ENCODE measurements at places on chromosomes 3 and 15.

DNA sequence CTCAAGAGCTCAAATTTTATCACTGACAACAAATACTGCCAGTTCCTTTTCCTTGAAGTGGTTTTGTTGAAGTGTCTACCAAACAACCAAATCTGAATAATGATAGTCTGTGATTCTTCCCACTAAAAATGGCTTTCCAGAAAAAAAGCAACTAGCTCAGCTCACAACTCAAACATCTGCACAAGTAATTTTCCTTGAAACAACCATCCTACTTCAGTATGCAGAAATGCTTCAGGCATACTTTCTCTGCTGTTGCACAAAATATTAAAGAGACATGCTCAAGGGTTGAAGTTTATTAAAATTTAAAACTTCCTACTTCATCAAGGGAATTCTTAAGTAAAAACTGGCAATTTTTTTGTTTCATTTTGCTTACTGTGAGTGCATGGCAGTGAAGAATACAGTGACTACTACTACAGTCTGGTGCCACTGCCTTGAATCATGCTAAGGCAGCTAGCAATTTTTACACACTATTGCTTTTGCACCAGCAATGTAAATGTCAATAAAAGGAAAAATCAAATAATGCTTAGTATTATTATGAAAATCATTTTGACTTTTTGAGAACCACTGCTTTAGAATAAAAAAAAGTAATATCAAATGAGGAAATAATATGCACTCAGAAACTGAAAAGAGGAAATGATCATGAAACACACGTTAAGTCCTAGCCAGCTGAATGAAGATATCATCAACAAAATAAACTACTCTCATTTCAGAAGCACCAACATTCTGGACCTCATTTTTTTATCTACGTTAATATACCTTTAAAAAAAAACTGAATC is 33.6 kb downstream of the VPS13C start:
- H3K4me3 ChIP-seq, result no peak overlapping the region
- H3K27ac ChIP-seq, result no peak overlapping the region
- H3K4me1 ChIP-seq, result no peaks in the 10 kb centered on the region
- H3K27me3 ChIP-seq, result no peaks in the 10 kb centered on the region
- DNase-seq, result no peak

DNA sequence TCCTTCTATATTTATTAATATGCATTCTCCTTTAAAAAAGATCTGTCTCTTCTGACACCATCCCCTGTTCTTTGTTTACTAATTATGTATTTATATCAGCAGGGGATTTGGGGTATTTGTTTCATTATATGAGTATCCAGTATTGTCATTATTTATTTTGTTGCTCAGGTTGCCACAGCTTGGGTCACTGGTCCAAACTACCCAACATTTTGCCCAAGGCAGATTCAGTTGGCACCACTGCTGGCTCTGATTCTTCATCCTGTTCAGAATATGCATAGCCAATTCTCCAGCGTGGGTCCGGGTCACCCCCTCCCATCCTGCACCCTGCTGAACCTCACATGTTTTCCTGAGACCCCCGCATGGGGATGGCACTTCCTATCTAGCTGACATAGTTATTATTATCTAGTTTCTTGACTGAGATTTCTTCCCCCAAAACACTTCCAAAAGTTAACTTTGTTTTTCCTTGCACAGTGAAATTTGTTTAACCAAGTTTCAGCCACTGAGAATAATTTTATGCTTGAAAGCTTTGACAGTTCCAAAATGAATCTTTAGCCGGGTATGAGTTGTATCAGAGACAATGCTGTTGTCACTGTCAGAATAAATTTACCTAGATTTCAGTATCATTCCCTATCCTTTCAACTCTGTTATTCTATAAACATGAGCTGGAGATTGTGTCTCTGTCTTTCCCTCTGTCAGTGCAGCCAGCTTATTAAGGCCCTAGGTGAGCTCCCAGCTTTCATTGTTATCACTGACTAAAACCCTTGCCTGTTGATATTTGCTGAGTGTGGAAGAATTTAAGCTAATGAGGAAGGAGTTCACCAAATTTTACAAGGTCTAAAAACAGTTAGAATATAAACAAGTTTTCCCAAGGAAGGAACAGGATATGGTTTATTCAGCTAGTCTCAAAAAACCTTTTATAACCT is 70.3 kb downstream of the TGFBR2 start:
- no peak for DNase-seq
- H3K27ac ChIP-seq, result no peak overlapping the region
- no peaks in the 10 kb centered on the region for H3K27me3 ChIP-seq
- peaks cover 12% of the 10 kb centered on the region for H3K4me1 ChIP-seq
- H3K36me3 ChIP-seq, result peaks cover 55% of the 10 kb centered on the region

GRCh38 chr3:124249038-124249437 is 257.1 kb upstream of the ROPN1 start:
- no peak for DNase-seq
- no peak overlapping the region for H3K4me3 ChIP-seq
- no peaks in the 10 kb centered on the region for H3K36me3 ChIP-seq
- peaks cover 22% of the 10 kb centered on the region for H3K4me1 ChIP-seq

DNA sequence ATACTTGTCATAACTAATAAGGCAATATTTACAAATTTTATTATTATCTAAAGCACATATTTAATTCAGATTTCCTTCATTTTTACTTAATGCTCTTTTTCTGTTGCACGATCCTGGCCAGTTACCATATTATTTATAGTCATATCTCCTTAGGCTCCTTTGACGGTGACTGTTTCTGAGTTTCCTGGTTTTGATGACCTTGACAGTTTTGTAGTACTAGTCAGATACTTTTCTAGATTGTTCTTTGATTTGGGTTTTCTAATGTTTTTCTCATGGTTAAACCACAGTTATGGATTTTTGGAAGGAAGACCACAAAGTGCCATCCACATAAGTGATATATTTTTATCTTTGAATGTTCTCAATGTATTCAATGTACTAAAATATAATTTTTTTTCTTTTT is 171.0 kb upstream of the NANOGP8 start:
- H3K27me3 ChIP-seq, result no peaks in the 10 kb centered on the region
- H3K27ac ChIP-seq, result no peak overlapping the region
- no peaks in the 10 kb centered on the region for H3K36me3 ChIP-seq
- no peak for DNase-seq
- no peak overlapping the region for H3K4me3 ChIP-seq

GRCh38 chr3:42192334-42193200 is 73.4 kb downstream of the CCK start:
- H3K27ac ChIP-seq, result no peak overlapping the region
- H3K4me3 ChIP-seq, result no peak overlapping the region
- no peaks in the 10 kb centered on the region for H3K27me3 ChIP-seq
- peaks cover 10% of the 10 kb centered on the region for H3K4me1 ChIP-seq
- H3K36me3 ChIP-seq, result peaks cover 13% of the 10 kb centered on the region

DNA sequence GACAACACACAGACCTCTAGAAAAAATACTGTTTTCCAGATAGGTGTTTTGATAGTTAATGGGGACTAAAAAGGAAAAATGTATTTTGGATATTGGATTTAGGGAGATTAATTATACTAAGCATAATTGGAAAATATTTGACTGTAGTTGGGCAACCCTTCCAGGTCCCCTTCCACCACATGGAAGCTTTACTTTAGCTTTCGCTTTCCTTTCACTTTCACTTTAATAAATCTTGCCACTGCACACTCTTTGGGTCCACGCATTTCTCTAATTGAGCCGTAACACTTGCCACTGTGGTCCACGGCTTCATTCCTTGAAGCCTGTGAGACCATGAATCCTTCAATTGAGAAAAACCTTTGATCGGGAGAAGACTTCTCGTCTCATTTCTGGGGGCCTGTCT is 15.5 kb downstream of the GLDN start:
- no peaks in the 10 kb centered on the region for H3K4me1 ChIP-seq
- H3K4me3 ChIP-seq, result no peak overlapping the region
- no peak overlapping the region for H3K27ac ChIP-seq
- peaks cover 27% of the 10 kb centered on the region for H3K27me3 ChIP-seq
- no peak for DNase-seq

DNA sequence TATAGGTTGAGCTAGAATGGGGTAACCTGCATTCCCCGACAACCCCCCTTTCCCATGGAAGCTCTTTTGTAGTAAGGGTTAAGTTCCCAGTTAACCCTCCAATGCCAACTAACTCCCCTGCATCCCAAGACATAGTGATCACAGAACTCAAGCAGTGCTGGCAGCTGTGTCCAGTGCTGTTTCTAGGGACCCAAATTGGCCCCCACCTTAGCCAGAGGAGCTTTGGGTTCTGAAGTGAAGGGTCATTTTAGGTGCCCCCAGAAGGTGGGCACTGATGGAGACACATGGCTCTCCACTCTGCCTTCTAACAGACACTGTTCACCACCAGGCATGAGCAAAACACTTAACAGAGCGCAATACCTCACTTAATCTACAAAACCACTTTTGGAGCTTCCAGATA is 7.1 kb downstream of the FBXL22 start:
- no peaks in the 10 kb centered on the region for H3K27me3 ChIP-seq
- no peak overlapping the region for H3K4me3 ChIP-seq
- H3K36me3 ChIP-seq, result peaks cover 6% of the 10 kb centered on the region
- DNase-seq, result no peak
- H3K4me1 ChIP-seq, result peaks cover 14% of the 10 kb centered on the region

GRCh38 chr3:42376344-42376798 is 34.0 kb downstream of the LYZL4 start:
- no peak overlapping the region for H3K27ac ChIP-seq
- no peaks in the 10 kb centered on the region for H3K36me3 ChIP-seq
- peak; percentile 88 for DNase-seq
- no peaks in the 10 kb centered on the region for H3K27me3 ChIP-seq
- peaks cover 5% of the 10 kb centered on the region for H3K4me1 ChIP-seq

DNA sequence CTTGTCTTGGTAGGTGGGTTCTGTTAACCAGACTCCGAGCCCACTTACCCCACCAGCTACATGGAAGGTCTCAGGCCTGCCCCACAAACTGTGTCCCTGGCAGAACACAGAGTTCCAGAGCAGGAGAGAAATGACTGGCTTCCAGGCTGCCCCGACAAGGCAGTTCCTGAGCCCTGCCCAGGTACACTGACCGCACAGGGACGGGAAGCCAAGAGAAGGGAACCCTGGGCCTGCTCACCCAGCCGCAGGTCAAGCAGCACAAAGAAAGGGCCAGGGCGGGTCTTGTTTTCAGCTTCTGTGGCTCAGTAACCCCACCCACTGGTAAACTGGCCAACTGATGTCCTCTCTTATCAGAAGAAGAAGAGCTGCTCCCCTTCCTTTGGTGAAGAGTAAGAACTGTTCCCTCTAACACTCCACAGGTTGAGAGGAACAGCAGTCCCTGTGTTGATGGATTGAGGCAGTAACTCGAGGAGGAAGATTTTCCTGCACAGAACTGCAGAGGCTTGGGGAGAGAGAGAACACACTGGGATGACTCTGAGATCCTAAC is 68.4 kb downstream of the CRTC3 start:
- DNase-seq, result no peak
- H3K4me3 ChIP-seq, result no peak overlapping the region
- no peak overlapping the region for H3K27ac ChIP-seq
- H3K27me3 ChIP-seq, result no peaks in the 10 kb centered on the region
- no peaks in the 10 kb centered on the region for H3K4me1 ChIP-seq

DNA sequence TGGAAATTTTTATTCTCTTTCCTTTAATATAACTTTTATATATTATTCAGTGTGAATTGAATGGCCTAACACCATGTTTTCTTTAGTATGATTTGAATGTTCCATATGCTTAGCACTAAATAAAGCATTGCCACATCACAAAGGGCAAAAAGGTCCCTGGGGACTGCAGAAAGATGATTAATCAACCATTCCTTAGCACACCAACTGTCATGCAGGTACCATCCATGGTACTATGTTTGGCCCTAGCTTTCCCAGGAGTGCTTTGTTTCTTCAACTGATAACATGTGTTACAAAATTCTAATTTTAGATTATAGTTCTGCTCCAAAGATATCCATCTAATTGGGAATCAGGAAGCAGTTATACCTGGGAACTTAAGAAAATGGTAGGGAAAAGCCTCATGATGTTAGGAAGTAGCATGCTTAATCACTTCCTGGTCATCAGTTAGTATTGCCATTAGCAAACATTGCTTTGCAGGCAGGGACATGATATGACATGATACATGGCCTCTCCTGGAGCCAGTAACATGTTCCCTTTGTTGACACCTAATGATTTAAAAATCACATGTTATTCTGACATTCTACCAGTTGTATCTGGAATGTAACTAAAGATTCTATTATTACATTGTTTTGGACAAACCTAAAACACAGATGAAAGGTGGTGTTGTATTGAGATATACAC is 712.6 kb upstream of the GBE1 start:
- no peaks in the 10 kb centered on the region for H3K27me3 ChIP-seq
- H3K4me1 ChIP-seq, result no peaks in the 10 kb centered on the region
- H3K4me3 ChIP-seq, result no peak overlapping the region

DNA sequence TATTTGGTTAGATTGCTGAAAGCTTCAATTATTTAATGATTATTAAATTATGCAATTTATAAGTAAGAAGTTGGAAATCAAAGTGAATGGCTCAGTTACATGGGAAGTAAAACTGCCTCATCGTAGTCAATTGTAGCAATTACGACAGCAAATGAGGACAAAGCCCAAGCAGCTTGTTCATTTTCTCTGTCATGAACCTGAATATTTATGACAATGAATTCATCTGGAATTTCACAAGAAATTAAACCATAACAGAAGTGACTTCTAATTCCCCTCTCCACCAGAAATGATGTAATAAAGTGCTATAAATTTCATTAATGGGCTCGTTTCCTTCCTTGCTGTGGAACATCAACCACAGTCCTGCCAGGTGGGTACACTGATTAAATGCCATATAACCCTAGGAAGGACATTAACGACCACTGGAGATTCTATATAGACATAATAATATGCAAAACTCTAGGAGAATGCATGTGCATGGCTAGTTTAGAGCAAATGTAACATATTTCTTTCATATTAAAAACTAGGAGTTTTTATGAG is 273.8 kb upstream of the DCBLD2 start:
- H3K4me3 ChIP-seq, result no peak overlapping the region
- DNase-seq, result no peak
- no peaks in the 10 kb centered on the region for H3K27me3 ChIP-seq
- no peaks in the 10 kb centered on the region for H3K4me1 ChIP-seq
- H3K36me3 ChIP-seq, result no peaks in the 10 kb centered on the region
- H3K27ac ChIP-seq, result no peak overlapping the region

DNA sequence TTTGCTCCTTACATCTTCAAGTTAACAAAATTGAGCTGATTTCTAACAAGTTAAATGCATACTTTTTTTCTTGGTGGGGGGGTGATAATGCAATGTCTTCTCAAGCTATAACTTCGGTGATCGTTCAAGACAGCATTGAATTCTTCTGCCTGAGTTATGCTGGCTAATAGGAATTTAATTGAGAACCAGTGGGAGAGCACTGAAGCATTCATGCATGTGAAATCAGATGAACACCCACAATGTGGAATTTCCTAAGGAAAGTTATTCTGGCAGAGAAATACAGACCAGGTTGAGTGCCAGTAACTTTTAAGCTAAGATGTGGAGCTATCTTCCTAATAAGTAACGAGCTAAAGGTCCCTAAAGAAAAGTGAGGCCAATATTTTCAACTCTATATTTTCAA is 3.0 kb downstream of the SPATA16 start:
- H3K27ac ChIP-seq, result no peak overlapping the region
- DNase-seq, result peak; percentile 74
- H3K4me1 ChIP-seq, result no peaks in the 10 kb centered on the region
- no peaks in the 10 kb centered on the region for H3K36me3 ChIP-seq
- H3K27me3 ChIP-seq, result no peaks in the 10 kb centered on the region
- H3K4me3 ChIP-seq, result no peak overlapping the region
